Prostate gland (tissue), 2 donors: ENCODE measurements at places on chromosomes 12 and 14.

- no peak for DNase-seq
Observed at GRCh38 chr14:78122436-78122835, 47.7 kb upstream of the NRXN3 start.

DNA sequence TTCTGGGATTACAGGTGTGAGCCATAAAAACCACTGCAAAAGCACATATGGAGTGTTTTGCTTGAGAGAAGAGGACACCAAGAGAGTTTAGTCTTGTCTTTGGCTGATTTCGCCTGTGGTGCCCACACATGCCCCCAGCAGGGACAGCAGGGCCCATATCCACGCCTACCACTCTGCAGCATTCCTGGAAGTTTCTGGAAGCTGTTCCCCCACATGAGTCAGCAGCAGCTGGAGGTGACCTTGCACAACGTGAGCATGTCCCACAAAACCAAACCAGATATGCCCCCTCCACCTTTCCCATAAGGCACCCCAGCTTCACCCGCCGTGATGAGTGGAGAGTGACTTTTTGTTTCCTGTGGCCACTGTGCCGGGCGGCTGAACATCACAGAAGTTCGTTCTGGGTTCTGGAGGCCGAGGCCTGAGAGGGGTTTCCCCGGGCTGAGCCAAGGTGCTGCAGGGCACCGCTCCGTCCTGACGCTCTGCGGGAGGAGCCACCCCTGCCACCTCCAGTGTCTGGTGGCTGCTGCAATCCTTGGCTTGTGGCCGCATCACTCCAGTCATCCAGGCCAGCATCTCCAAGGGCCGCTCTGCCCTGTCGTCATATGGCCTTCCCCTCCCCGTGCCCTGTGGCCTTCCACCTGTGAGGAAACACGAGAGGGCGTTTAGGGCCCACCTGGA lies 4.7 kb downstream of the ASPG start:
- DNase-seq = no peak

GRCh38 chr14:104651876-104652260 lies 37.5 kb upstream of the INF2 start:
- no peak for DNase-seq

- no peak for DNase-seq
Observed at GRCh38 chr12:108123402-108123801, 5.7 kb upstream of the WSCD2 start.

DNA sequence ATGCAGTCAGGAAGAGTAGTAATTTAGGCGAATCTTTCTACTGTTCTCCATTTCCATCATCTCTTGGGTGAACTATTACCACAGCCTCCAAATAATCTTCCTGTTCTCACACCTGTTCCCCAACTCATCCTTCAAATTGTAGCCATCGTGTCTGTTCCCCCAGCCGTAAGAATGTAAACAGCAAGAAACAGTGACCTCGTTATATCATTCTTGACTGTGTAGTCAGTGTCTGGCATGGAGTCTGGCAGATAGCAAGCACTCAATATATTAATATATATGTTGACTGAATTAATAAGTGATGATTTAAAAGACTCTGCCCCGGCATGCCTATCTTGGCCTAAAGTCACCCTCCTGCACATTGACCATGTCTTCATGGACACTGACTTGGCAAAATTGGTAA lies 20.3 kb downstream of the PDE6H start:
- DNase-seq = no peak

DNA sequence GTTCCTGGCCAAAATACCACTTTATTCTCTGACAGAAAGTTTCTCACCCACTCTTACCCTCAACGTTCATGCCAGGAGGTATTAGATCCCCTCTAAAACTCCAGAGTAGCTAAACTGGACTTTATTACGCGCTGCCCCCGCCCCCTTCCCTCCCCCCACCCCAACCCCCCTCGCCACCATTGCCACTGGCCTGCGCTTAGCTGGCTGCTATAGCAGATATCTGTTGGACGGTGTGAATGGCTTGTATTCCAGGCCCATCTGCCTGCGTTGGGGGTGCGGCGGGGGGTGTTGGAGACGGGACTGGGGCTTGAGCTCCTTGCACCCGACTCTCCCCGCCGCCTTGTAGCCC lies 564 bp upstream of the THTPA start:
- no peak for DNase-seq

DNA sequence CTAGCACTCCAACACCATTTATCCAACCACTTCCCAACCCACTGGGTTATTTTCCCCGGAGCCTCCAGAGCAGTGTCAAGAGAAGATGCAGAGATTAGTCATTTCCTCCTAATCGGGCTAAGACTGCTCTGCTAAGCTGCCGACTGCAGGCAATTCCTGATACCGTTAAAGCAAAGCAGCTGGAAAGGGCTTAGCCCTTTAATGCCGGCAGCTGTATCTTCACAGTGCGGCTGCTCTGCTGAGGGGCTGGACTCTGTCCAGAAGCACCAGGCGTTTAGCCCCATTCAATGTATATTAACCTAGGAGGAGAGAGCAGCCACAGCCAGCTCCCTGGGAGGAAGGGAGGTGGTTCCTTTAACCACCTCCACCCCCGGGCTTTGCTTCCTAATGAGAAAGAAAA lies 11.1 kb downstream of the AQP6 start:
- no peak for DNase-seq

DNA sequence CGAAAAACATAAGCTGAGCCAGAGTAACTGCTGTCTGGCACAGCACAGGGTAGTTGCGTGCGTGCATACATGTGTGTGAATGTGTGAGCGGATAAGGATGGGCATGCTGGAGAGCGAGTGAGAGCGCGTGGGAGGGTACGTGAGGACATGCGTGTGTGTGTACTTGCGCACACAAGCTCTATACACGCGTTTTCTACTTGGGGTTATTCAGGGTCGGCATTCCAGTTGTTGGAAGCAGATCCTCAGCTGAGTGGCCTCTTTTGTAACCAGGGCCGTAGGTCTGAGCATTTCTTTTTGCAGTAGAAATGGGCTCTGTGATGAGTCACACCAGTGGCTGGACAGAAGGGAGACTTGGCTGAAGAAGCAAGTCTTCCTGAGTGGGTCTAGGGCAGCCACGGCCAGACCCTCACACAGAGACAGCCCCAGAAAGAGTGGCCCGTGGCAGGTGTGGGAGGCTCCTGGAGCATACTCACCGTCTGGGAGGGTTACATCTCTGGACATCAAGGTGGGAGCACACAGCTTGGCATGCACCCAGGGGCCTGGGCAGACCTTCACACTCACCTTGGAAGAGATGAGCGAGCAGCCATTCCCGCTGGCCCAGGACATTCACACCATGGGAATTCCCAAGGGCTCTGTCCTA lies 78.0 kb downstream of the LRRC74A start:
- no peak for DNase-seq

GRCh38 chr12:71161591-71161990 lies 3.8 kb upstream of the TSPAN8 start:
- no peak for DNase-seq

GRCh38 chr14:60661721-60662120 lies 12.4 kb upstream of the SIX1 start:
- no peak for DNase-seq

- no peak for DNase-seq
Observed at GRCh38 chr14:66088656-66089055, 397.5 kb upstream of the CCDC196 start.

DNA sequence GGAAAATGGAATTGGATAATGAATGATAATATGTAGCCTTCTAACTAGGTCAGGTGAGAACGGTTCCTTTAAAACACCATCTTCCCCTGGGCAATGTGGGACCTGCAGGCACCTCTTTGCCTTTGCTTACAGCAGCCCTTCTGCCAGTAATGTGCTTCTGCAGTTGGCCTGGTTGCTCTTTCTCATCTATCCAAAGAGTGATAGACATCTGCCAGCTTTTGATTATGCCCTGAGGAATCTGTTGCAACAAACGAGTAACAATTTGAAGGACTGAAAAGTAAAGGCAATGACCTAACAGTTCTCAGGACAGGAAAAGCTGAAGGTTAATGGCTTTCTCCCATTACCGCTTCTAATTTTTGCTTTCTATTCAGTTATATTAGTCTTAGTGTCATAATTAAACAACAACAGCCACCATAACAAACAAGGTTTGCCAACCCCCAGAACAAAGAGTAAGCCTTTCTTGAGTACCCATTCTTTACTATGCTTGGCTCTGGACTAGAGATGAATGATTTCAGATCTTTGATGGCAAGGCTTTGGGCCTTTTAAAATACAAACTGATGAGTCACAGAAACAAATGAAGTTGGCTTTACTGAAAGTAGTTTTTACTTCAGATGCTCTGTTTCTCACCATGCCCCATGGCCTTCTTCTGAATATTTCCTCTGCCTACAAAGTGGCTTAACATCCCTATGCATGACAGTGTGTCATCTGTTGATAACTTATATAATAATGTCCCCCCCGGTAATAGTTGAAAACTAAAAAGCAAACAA lies 76.1 kb upstream of the KRR1 start:
- no peak for DNase-seq

GRCh38 chr12:3168223-3169221 lies 91.3 kb downstream of the TSPAN9 start:
- DNase-seq = peak; percentile 77

- DNase-seq = no peak
Observed at GRCh38 chr14:81433378-81433777, 33.3 kb upstream of the STON2 start.

DNA sequence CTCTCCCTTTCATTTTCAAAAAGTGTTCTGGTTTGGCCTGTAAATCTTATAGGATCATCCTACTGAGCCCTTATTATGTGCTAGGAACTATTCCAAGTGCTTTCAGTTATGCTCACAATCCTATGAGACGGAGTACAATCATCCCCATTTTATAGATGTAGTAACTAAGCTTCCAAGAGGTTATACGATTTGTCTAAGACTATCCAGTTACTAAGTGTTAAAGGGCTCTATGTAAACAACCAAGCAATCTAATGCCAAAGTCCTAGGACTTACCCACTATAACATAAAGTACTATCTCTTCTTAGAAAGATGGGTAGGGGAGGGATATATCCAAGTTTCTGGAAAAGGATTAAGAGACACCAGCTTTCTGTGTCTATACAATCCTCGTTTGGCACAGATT lies 6.7 kb downstream of the CFL2 start:
- no peak for DNase-seq

- no peak for DNase-seq
Observed at GRCh38 chr12:68097386-68097785, 62.2 kb downstream of the IFNG start.

DNA sequence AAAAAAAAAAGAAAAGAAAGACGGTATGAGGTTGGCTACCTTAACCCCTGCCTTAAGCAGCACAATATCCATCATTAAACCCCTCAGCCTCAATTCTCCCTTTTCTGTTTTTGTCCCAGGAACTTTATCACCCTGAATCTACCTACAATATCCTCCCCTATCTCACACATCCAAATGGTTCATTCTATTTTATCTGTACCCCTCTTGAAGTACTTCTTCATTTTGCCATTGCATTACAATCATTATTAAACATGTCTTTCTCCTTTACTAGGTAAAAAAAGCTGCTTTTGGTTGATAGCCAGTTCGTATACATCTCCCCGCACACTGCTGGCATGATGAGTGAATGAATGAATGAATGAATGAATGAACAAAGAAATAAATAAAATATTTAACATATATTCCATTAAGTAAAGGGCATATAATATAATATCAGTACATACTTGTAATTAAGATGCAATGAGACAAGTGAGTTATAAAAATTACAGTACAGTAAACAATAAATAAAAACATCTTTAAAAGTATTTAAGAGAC lies 364 bp upstream of the GPR65 start:
- DNase-seq = no peak
